ENCODE measurements at places on chromosomes 3 and 15.

GRCh38 chr3:156395961-156396710, 158.8 kb downstream of the SSR3 start:
- no peak for DNase-seq

DNA sequence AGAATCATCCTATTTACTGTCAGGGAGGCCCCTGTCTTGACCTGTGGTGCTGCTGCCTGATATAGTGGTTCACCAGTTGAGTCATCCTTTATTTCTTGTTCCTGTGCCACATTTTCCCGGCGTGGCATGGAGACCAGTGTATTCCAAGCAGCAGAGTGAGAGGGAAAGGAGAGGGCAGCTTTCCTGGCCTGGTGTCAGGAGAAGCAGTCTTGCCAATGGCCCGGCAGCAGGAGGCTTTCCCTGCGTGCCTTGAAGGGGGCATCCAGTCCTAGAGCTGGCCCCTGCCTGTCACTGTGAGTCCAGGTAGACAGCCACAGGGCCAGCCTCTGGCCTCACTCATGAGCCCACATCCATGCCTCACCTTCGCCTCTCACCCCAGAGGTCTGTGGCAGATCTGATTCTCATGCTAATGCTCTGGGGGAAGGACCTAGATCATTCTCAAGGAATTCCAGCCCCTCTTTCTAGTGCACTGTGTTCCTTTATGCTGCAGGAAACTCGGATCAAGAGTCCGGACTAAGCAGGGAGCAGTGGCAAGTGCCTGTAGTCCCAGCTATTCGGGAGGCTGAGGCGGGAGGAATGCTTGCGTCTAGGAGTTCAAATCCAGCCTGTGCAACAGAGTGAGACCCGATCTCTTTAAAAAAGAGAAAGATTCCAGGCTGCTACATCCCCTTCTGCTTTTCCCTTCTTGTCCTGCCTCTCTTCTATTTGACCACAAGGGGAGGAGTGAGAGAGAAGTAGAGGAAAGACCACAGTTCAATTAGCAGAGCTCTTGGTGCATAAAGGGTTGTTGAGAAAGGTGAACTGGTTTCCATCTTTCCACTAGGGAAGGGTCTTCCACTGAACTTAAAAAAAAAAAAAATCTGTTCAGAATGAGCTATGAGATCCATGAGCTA, 66.8 kb upstream of the HACD2 start:
- DNase-seq = no peak

GRCh38 chr3:112979244-112979832, 4.4 kb upstream of the CD200R1 start:
- DNase-seq = peak; percentile 20

- DNase-seq = no peak
Measured at GRCh38 chr3:31967592-31967991, 13.5 kb downstream of the OSBPL10 start.

- no peak for DNase-seq
Measured at GRCh38 chr3:107970993-107971580, 119.7 kb downstream of the CD47 start.

GRCh38 chr3:20575146-20575545, 389.1 kb upstream of the SGO1 start:
- DNase-seq = no peak

DNA sequence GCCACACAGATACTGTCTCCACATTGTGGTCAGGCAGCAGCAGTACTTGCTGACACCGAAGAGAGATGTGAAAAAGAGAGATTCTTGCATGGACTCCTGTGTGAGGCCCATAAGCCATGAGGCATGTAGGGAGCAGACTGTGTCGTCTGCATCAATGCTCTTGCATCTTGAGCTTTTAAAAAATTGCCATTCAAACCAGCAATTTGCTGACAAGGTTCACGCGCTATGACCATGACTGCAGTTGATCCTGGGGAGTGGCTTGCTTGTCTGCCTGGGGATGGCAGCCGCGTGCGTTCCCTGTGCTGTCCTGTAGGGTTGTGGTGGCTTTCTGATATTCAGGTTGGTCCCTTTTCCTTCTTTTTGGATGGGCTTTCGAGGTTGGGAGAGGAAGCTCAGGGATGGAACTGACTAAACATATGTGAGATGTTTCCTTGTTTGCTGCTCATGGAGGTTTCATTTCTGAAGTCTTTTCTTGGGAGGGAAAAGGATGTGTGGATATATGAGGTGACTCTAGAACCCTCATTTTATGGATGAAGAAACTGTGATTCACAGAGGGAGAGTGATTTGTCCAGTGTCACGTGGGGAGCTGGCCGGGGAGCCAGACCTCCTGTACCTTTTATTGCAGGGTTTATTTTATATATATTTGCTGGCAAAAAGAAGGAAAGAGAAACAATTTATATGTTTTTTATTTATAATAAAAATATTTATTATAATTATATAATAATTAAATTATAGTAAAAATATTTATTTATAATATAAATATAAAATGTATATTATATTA, 48.6 kb downstream of the LPP start:
- no peak for DNase-seq

GRCh38 chr3:102536456-102536855, 101.6 kb downstream of the ZPLD1 start:
- DNase-seq = peak; percentile 41

DNA sequence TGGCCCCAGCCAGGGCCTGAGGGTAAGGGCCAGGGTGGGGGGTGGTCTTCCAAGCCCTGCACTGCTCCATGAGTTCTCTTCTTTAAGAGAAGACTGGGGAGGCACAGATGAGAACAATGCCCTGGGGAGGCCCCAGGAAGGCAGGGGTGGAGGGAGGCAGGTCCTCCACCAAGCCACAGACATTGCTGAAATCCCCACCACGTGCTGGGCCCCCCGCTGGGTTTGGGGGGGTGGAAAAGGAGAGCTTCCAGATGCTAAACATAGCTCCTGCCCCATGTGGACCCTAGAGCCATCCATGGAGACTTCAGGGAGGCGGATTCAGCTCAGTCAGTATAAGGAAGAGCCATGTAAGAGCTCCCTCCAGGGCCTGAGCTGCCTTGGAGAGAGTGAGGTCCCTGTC, 157.8 kb upstream of the LINGO1 start:
- no peak for DNase-seq

- no peak for DNase-seq
Measured at GRCh38 chr3:53222183-53222901, 33.5 kb downstream of the TKT start.

DNA sequence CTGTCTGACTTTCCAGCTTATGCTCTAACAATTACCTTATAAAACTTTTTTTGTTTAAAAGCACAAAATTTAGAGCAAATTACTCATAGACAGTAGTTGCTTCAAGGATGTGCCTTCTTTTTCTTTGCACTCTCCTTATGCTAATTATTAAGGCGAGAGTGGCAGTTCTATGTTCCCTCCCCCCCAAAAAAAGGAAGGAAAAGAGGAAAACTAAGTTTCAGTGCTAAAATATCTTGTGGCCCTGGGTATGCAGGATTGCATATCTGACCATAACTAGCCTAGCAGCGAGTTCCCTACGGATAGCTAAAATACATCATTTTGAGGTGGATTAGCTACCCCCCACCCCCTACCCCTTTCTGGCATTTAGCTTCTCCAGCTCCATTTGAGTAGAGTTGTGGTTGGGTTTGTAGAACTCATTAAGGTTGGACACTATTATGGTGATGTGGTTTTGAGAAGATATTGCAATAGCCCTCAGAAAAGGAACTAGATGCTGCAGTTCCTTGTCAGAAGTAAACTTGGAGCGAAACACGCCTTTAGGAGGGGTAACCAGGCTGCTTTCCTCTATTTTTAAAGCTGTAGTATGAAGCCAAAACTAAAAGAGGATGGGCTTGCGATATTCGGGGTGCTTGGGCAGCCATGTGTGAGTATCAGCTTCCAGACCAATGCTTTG, 174.6 kb downstream of the AKAP13 start:
- DNase-seq = no peak

GRCh38 chr15:74131628-74132413, 1.4 kb downstream of the ISLR2 start:
- no peak for DNase-seq

GRCh38 chr3:43770426-43771103, 79.8 kb downstream of the ABHD5 start:
- no peak for DNase-seq

GRCh38 chr3:18237251-18238005, 187.7 kb downstream of the SATB1 start:
- DNase-seq = peak; percentile 56

GRCh38 chr3:114565216-114565615, 271.4 kb downstream of the TIGIT start:
- no peak for DNase-seq

DNA sequence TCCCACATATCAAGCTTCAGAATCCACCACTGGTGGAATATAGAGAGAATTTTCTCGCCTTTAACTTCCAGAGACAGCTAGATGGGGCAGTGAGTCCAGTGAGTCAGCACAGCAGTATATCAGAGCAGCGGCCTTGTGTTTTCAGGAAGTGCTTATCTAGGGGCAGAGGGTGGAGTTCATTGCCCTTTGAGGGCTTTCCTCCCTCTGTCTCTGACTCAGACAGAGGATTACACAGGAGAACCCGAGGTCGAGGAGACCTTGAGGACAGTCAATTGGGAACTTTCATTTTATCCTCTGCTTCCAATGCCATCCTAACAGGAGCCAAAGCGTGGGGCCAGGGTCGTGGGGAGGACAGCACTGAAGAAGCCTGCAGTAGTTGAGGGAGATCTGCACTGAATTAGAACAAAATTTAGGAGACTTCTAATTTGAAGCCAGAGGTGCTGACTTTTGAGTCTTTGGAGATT, 109.6 kb upstream of the UMPS start:
- no peak for DNase-seq

DNA sequence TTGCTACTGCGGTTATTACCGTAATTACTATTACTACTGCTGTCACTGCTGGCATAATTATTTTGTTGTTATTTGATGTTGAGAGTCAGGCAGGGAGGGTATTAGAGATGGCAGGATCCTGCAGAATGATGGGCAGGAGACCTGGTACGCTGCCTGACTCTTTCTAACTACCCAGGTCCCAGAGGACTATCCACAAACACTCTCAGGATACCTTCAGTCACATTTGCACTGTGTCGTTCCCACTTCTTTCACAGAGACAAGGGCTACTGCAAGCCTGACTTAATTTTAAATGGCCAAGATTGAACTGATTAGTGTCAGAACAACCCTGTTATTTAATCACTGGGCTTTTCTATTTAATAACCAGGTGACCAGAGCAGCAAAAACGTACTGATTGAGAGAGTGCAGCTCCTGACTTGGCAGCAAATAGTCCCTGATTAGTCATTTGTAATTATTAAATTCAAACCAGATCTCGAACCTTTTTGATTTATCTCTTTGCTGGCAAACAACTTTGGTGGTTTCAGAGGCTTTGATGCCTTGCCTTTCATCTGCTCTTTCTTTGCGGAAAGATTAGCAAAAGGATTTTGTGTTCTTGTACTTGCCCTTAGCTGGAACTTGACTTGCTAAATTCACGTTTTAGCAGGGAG, 88.8 kb upstream of the ARHGEF3 start:
- DNase-seq = no peak

GRCh38 chr3:59677747-59678702, 628.2 kb upstream of the CFAP20DC start:
- DNase-seq = no peak

GRCh38 chr15:33194704-33195670, at the start of gene FMN1:
FMN1 (minus strand) TSS chr15:33194714; CDS start chr15:33154914, 39,800 bp downstream.
- peak; percentile 98 for DNase-seq

GRCh38 chr3:106485802-106486201, 617.0 kb upstream of the CBLB start:
- no peak for DNase-seq

- DNase-seq = no peak
Measured at GRCh38 chr3:6425289-6425820, 435.6 kb upstream of the GRM7 start.

- no peak for DNase-seq
Measured at GRCh38 chr15:70283511-70283910, 185.8 kb upstream of the TLE3 start.

GRCh38 chr15:66063147-66063546, 190.4 kb downstream of the MEGF11 start:
- DNase-seq = no peak

DNA sequence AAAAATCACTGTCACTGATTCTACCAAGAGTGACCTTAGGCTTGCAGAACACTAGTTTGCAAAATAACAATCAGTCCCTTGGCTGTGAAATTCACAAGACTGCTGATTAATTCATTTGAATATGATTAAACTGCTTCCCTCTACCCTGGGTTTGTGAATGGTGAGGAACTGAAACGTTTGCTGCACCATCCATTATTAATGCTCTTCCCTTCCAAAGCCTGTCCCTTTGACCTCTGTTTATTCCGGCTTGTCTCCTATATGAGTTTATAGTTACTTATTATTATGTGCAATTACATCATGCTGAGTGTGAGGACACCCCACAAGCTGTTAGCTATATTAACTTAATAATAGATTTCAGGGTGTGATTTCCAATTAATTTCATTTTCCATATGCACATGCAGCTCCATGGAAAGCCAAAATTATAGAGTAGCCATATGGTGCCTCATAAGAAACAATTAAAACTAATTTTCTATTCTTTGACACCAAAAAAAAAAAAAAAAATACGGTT, 96.5 kb downstream of the SUCLG2 start:
- no peak for DNase-seq

- peak; percentile 70 for DNase-seq
Measured at GRCh38 chr3:59566481-59566975, 516.7 kb upstream of the CFAP20DC start.

DNA sequence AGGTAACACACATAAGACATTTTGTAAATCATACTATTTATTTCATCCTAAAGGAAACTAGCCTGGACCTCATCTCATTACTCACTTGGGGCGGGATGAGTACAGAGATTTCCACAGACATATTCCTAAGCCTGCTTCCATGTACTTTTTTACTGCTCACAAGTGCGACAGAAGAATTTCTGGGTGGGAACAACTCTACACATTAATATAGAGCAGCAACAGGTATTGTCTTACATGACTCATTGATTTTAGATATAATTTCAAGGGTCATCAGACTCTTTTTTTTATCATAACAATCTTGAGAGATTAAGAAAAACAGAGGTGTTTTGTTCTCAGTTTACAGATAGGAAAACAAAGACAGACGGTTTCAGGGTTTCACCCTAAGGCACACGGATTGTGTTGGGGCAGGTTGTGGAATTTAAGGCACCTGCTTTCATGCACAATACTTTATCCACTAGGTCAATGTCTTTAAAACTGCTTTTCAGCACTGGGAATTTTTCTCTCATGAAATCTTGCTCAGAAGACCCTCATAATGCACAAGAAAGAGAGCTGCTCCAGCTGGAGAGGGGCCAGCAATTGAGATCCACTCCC, 186.7 kb upstream of the CDIN1 start:
- peak; percentile 44 for DNase-seq

- no peak for DNase-seq
Measured at GRCh38 chr3:38755130-38755529, 60.9 kb downstream of the SCN10A start.

- DNase-seq = no peak
Measured at GRCh38 chr15:38528294-38528693, 36.3 kb downstream of the RASGRP1 start.
